IPS-NIHi11 (cell line): ENCODE measurements at places on chromosomes 11 and 22.

GRCh38 chr11:107473792-107474191 is 16.2 kb upstream of the CWF19L2 start:
- DNase-seq, result no peak

GRCh38 chr11:110174645-110175310 is 81.6 kb downstream of the ZC3H12C start:
- no peak for DNase-seq

GRCh38 chr22:12697441-12697840 is 2830.6 kb upstream of the OR11H1 start:
- no peak for DNase-seq

- DNase-seq, result no peak
Observed at GRCh38 chr11:23359297-23359696, 499.0 kb upstream of the CCDC179 start.

DNA sequence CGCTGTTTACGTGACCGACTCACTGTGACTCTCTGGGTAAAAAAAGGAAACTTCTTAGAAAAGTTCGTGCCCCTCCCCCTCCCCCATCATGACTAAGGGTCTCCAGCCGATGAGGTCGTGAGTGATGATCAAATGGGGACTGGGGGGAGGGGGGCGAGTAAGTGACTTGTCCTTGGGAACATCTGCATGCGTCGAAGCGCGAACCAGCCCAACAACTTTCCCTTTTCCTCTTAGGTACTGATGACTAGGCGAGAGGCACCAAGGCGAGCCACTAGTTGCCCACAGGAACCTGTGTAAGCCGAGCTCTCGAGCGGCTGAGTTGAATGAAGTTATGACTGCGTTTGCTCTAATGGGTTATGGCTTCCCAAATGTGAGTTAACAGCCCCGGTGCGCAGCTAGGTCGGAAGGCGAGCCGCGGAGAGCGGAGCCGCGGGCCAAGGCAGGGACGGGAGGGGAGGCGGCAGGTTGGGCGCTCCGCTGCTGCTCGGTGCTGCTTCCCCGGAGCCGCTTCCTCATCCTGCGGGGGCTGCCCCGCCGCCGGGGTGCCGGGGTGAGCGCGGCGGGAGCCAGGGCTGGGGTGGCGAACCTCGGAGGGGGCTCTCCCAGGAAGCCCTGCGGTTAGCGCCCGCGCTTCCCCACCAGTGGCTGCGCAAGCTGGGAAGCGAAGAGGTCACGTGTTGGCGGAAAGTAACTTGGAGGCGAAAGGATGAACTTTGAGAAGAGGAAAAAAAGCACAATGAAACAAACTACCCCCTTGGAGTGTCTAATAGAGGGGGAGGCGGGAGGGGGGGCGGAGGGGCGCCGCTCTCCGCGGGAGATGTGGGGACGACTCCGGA is 22.1 kb upstream of the BDNF start:
- DNase-seq, result peak; percentile 50

GRCh38 chr22:32206774-32207758 is 2.2 kb upstream of the RFPL2 start:
- peak; percentile 67 for DNase-seq

DNA sequence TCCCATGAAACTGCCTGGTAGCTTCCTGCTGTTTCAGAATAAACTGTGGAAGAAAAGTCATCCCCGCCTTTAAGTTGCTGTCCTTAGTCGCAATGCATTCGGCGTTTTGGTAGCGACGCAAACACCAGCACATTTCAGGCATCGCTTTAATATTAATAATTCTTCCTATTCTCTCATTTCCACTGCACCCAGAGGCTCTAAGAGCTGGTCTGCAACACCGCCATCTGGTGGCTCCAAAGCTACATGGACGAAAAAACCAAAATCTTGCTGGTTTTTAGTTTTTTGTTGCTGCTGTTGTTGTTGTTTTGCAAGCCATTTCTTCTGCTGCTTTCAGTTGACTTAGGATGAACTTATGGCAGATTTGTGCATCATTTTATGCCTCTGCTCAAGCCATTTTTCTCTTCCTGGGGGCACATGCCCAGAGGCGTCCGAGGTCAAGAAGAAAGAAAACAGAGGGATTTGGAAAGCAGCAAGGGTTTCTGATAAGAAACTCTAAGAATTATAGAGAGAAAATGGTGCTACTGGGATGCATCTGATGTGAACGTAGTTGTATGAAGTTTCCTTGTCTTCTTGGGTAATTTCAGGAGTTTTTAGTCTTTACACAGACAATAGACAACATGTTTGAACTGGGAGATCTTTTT is 345.4 kb upstream of the KIRREL3 start:
- DNase-seq, result peak; percentile 61

GRCh38 chr11:33532720-33533385 is 167.8 kb downstream of the C11orf91 start:
- DNase-seq, result no peak

DNA sequence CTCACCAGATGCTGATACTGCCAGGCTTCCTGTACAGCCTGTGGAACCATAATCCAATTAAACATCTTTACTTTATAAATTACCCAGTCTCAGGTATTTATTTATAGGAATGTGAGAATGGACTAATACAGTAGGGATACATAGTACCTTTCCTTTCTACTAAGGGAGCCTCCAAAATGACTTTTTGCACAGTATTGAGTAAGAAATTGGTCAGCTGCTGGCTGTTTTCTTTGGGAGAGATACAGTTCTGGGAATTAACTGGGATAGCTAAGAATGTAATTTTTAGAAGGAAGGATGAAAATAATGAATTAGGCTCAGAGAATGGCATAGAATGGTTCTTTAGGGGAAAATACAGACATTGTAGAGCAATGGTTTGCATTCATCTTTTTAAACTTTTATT is 426.0 kb upstream of the DDI1 start:
- DNase-seq, result no peak

GRCh38 chr22:29901354-29901753 is 18.4 kb downstream of the MTMR3 start:
- DNase-seq, result no peak

DNA sequence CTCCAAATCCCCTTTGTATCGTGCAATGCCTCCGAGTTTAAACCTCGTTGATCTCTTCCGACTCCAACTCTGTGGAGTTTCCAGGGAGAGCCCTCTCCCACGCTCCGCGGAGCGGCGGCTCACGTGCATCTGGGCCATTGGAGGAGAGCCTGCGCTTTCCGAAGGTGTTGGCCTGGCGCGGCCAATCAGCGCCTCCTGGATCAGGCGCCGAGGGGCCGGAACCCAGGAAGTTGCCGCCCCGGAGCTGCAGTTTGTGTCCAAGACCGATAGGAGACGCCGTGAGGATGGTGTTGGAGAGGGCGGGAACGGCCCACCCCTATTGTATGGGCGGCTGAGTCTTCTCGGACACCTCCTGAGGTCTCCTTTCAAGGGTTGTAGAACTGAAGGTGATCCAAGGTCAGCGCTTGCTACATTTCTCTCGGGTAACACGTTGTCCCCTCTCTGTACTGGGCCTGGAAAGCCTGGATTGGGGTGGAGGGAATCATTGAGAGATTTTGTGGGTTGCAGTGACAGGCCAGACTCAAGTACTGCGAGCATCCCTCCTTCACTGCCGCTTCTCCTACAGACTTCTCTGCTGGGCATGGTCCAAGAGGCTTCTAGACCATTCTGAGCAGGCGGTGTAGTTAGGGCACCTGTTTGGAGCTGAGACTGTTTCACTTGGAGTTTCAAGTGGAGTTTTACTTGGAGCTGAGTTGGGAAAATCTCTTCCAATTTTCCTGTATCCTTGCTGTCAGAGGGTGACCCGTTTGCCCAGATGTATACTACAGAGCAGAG is 1.7 kb downstream of the ADAMTS15 start:
- peak; percentile 95 for DNase-seq

DNA sequence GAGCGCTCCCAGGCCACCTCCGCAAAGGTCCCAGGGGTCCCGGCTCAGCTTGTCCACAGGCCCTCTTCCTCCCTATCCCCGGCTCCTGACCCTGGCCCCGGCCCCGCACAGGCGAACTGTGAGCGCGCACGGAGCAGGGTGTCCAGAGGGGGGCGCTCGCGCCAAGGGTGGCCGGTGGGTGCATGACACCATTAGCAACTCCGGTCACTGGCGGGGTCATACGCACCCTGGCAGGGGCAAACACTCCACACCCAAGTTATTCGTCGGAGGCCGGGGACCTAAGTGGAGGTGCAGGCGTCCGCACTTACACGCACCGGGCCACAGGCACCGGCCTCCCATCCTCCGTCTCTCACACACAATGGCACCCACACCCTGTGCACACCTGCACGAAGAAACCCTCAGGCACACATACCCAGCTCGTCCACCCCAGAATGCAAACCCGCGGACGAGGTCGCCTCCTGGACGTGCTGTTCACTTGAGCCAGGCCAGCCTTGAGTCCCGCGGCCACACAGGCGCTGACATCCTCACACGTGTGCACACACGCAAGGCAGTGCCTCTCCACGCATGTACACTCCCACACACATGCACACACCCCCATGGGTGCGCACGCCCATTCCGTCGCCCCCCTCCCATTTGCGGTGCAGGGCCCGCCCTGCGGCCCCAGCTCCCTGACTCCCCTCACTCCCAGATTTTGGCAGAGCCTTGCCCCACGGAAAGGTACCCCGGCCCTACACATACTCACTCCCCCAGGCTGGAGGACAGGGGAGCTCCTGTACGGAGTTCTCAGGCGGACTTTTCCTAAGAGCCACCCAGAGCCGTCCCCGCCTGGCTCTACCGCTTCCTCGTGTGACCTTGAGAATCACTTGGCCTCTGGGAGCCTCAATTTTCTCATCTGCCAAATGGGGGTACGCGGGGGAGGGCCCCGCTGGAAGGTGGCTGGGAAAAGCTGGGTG is at the start of gene RASGRP2:
TSS of gene RASGRP2 (minus strand) at position 552 of the 953 bp plus-strand sequence. CDS start 1,276 bp downstream, outside the sequence.
- peak; percentile 78 for DNase-seq

- DNase-seq, result no peak
Observed at GRCh38 chr11:125112208-125112604, 780 bp upstream of the TMEM218 start.
